ENCODE measurements at places on chromosomes 16 and 17. TPM values are rescaled to one million over a fixed set of nuclear protein-coding genes. Genes with fewer than 3 reads are reported as not detected.

DNA sequence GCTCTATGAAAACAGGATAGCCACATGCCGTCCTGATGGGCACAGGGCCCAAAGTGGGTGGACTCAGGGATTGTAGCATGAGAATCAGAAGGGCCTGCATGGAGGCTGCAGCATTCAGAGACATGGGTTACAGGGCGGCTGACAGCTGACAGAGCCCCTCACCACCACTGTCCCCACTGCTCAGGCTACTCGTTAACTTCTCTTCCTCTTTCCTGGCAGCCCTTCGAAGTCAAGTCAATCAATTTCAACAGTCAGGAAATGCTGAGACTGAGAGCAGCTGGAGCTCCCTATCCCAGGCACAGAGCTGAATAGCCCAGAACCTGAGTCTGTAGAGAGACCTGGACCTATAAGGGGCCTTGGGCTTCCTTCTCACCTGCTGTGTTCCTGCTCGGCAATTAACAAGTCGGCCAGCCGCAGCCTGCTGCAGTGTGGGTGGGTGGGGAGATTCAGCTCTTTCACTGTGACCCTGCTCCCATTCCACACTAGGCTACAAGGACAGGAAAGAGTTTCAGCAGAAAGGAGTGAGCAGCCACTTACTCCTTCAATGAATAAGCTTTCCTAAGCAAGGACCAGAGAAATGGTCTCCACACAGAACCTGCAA lies 76.9 kb downstream of the TEX14 start:
- no peak for DNase-seq

DNA sequence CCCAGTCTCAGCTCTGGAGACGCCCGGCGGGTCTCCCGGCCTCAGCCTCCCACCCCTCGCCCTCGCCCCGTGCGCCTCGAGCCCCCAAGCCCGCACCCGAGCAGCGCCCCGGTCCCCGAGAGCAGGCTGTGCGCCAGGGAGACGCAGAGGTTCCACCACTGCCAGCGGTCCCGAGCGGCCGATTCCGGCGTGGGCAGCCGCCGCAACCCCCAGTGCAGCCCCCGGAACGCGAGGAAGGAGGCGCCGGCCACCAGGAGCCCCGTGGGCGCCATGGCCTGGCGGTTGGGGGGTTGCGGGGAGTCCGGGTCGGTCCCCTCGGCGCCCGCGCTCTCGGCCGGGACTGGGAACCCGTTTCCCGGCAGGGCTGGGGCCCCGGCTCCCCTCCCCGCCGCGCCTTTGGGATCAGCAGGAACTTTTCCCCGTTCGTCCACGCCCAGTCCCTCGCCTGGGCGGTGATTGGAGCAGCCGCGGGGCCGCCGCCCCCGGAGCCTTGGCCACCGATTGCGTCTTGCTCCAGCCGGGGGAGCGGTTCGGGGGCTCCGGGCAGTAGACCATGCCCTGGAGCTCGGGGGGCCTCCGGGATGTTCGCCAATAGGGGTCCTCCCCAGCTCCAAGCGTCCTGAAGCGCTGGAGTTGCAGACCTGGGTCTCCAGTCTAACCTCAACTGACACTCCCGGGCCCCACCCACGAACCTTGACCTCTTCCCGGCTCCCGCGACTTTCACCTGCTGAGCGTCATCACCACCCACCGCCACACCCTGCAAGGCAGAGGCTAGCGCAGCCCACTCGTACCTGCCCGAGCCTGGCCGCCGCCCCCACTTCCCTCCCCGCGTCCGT lies at the start of gene TLCD2:
TSS of gene TLCD2 (minus strand) at position 407 of the 836 bp plus-strand sequence. CDS start at position 272, 135 bp downstream.
- DNase-seq: peak; percentile 78

DNA sequence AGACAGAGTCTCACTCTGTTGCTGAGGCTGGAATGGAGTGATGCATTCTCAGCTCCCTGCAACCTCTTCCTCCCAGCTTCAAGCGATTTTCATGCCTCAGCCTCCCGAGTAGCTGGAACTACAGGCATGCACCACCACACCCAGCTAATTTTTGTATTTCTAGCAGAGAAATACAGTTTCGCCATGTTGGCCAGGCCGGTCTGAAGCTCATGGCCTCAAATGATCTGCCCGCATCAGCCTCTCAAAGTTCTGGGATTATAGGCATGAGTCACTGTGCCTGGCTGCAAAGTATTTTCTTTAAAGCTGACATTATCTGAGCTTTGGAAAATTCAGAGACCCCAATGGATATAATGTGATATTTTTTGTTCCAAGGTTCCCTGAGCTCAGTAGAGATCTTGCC lies 31.1 kb upstream of the SLC6A2 start:
- DNase-seq: no peak

- no peak for DNase-seq
These were observed 5.5 kb downstream of the DOK4 start for GRCh38 chr16:57480754-57481230.

GRCh38 chr16:49799172-49799571 lies 56.7 kb downstream of the ZNF423 start:
- peak; percentile 51 for DNase-seq

GRCh38 chr16:4313563-4314531 lies 2.0 kb upstream of the GLIS2 start:
- DNase-seq: peak; percentile 34

DNA sequence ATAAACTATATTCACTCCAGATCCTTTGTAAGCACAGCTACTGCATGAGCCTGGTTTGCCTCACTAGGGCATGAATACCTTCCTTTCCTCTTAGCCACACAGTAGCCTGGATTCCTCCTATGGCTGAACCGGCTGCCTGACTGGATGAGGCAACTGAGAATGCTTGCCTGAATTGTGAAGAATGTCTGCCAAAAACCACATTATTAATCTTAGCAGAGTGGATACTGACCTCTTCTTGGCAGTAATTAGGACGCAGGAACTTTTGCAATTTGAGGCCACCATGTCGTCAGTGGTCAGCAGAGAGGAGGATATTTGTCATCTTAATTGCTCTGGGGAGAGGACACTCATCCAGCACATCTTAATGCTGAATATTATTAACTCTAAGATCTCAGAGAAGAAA lies 651.8 kb upstream of the GOT2 start:
- DNase-seq: peak; percentile 1

DNA sequence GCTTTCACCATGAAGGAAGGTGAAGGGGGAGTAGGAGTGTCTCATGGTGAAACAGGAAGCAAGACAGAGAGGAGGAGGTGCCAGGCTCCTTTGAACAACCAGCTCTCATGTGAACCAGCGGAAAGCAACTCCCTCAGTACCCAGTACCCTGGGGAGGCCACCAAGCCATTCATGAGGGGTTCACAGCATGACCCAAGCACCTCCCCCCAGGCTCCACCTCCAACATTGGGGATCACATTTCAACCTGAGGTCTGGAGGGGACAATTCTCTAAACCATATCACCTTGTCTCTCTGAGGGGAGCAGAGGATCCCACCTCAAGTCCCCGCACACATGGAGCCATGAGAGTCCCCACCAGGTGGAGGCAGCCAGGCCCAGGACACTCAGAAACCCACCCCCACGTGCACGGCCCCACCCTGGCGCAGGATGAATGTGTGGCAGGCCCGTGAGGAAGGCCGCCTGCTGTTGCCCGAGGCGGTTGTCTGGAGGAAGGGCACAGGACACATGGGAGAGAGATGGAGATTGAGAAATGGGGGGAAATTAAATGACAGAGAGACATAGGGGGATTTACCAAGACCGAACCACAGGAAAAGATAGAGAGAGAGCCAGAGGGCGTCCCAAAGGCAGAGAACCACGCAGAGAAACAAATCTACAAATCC lies 85.9 kb downstream of the TMEM132E start:
- DNase-seq: no peak

GRCh38 chr17:31467502-31468256 lies 76.2 kb downstream of the RAB11FIP4 start:
- no peak for DNase-seq

- DNase-seq: no peak
These were observed 3.1 kb downstream of the MT1E start for GRCh38 chr16:56628486-56629350.

DNA sequence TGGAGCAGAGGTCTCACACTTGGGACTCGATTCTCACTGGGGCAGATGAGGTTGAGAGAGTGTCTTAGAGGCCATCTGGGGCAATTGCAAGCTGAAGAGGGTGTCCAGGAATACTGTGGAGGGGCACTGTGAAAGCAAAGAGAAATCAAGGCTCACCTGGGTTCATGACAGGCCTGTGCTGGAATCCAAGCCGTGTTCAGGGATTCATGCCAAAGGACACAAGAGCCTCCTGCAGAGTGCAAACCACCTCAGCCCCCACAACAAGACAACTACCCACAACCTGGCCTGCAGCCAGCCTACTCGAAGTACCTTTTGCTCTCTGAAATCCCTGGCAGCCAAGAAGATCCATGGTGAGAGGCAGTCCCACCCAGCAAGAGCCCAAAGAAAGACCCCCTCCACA lies 2334.2 kb downstream of the TP53TG3F start:
- DNase-seq: no peak

GRCh38 chr16:53546988-53547391 lies 44.0 kb upstream of the AKTIP start:
- no peak for DNase-seq

GRCh38 chr17:69814031-69814430 lies 261.0 kb upstream of the KCNJ16 start:
- DNase-seq: no peak

GRCh38 chr16:66508248-66508913 lies 41.5 kb downstream of the TK2 start:
- no peak for DNase-seq

- no peak for DNase-seq
These were observed 11.0 kb upstream of the EEF2KMT start for GRCh38 chr16:5108505-5109158.

DNA sequence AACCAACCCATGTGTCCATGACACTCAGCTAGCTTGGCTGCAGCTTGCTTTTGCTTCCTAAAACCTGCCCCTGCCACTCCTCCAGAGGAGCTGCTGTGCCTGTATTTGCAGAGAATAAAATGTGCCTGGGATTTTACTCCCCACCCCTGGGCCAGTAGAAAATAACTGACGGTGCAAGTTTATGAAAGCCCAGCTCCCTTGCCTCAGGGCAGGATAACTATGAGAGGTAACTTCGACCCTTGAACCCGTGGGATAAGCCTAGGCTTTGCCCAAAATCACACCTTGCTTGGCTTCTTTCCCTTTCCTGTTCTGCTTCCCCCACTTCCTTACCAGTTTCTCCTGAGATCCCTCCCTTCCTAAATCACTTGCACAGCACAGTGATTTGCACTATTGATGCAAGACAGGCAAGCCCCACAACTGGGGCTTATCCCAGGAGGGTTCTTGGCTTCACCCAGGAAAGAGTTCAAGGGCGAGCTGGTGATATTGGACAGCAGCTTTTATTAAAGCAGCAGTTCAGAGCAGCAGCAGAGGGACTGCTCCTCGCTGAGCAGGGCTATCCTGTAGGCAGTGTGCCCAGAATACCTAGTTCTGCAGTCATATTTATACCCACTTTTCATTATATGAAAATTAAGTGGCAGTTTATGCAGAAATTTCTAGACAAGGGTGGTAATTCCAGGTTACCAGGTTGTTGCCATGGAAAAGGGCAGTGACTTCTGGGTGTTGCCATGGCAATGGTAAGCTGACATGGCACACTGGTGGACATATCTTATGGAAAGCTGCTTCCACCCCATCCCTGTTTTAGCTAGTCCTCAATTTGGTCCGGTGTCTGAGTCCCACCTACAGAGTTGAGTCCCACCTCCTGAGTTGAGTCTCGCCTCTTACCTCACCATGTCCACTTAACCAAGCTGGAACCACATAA lies 6.3 kb upstream of the ERCC4 start:
- peak; percentile 38 for DNase-seq

DNA sequence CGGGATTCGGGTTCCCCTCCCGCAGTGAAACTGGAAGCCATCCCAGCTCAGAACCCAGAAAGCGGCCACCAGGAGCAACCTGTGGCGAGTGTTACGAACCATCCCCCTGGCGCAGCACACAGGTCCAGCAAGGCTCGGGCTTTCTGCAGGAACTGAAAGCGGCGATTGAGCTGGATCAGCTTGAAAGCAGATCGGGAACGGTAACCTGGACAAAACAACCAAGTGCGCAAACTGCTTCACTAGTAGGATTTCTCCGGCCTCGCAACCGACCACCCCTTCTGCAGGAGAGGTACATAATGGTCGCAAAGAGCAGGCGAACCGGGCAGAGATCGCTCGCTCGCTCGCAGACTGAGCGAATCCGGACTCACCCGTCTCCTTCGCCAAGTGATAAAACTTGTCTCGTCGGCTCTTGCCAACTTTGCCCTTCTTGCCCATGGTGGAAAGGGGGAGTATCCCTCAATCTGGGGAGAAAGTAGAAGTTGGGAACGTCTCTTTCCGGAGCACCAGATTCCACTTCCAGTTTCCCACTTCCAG lies 696 bp upstream of the PSMC5 start:
- no peak for DNase-seq

DNA sequence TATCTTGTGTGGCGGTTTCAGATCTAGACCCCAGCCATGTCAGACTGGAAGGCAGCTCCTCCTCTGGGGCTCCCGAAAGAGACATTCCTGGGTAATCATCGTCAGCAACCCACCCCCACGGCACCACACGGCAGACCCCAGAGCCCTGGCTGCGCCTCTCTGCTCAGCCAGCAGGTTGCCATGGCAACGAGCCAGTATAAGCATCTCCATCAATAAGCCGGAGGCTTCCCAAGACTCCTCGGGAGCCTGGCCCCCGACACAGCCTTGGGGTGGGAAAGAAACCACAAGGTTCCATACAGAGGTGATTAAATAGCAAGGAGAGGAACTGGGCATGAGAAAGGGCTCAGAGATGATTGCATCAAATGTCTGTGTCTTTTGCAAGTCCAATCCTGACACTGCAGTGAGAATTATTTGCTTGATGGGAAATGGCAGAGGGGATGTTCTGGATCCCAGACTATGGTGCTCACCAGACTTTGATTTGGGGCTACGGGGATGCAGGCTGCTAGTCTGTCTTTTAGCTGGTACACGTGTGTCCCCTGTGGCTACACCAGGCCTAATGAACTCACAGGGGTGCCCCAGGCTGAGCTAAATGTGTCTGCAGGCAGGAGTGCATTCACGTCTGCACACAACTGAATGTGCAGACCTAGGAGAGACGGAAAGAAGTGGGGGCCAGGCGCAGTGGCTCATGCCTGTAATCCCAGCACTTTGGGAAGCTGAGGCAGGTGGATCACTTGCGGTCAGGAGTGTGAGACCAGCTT lies 320.5 kb upstream of the TNRC6C start:
- no peak for DNase-seq

DNA sequence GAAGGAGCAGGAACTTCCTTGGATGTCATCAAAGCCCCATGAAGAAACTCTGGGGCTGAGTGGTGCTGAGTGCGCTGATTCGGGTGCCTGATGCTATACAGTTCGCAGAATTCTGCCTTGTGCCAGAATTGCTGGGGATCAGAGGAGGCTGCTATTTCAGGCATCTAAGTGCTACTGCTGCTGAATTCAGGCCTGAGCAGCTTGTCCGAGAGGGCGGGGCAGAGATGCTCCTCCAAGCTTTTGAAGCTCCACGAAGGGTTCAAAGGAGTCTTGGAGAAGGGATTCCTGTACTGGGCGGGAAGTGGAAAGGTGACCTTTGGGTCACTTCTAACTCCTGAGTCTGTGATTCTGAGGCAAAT lies 227.8 kb downstream of the CCDC182 start:
- DNase-seq: no peak

TGFB1I1 gene
- 57.7 TPM for total RNA-seq

ANKS3 gene
- 20.7 TPM for total RNA-seq

MAPT gene
- 14.1 TPM for total RNA-seq

WNT3 gene
- total RNA-seq: 1.4 TPM

CEMP1 gene
- total RNA-seq: 0.72 TPM

TBC1D3E gene
- not detected for total RNA-seq

KRT33B gene
- 0.21 TPM for total RNA-seq

CSH2 gene
- total RNA-seq: not detected

EFCAB13 gene
- 9.1 TPM for total RNA-seq

KCNJ18 gene
- total RNA-seq: not detected
